ENCODE measurements at places on chromosomes 4 and X.

DNA sequence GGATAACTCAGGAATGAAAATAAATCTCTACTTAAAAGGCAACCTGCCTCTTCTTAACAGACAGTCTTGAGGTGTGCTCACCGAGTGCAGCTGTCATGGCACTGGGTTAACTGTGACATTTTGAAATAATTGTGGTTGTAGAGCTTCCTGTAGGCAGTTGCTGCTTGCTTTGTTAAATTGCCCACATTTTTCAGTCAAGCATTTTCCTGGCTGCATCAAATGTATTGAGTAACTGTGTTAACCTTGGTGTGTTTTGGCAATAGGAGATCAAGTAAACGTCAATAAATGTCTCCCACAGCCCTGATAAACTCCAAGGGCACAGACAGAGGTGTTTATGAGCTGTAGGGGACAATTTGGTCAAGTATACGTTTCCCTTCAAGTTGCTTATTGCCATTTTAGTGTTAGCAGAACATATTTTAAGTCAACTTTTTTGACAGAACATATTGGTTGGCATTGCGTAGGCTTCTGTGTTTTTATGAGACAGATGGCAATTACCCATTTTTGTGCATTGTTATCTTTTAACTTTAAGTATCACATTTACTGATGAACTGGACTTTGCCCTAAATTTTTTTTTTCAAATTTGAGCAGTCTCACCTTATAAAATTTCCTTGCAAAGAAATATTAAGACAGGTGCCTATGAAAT is 527.4 kb downstream of the C4orf33 start:
- DNase-seq = no peak

GRCh38 chr4:180757927-180758326 is 1485.3 kb upstream of the TENM3 start:
- no peak for DNase-seq

DNA sequence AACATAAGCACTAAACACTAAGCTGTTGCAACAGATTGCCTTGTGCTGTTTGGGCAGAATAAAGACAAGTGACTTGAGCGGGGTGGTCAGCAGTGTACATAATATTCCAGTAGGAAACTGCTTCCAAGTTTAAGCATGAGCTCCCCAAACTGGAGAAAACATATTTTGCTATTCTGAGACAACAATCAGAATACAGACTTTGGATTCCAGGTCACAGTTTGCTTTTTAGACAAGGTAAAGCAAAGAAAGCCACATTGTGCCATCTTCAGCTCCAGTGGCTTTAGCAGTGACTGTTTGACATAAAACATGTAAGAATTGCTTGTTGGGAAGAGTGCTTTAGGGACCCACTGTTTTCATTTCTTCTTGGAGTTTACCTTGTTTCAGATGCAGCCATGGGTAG is 136.0 kb downstream of the FNIP2 start:
- DNase-seq = no peak

GRCh38 chr4:124839786-124840390 is 127.4 kb upstream of the ANKRD50 start:
- DNase-seq = no peak

DNA sequence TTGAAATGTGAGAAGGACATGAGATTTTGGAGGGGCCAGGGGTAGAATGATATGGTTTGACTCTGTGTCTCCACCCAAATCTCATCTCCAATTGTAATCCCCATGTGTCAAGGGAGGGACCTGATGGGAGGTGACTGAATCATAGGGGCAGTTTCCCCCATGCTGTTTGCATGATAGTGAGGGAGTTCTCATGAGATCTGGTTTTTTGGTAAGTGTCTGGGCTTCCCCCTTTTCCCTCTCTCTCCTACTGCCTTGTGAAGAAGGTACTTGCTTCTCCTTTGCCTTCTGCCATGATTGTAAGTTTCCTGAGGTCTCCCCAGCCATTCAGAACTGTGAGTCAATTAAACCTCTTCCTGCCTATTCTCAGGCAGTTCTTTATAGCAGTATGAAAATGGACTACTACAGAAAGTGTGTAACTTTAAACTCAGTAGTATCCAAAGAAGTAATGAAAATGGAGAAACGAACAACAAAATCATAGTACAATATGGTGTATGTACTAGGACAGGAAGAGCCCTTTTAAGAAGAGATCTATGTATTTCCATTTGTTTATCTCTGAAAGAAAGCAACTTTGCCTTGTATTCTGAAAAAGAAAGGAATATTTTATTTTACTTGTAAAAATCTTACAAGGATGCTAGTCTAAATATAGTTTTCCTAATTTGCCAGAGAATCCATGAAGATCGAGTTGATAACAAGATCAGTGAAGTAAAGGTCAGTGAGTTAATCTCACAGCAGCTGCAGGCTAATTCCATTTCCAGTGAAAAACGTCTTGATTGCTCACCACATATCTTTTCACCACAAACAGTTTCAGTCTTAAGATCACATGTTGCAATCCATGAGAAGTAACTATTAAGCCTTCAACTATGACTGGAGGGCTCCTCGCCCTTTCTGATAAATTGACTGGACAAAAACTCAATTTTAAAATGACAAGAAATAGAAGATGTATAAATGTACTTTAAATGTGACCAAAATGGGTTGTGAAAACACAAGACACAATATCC is 20.5 kb downstream of the PKD2 start:
- no peak for DNase-seq

DNA sequence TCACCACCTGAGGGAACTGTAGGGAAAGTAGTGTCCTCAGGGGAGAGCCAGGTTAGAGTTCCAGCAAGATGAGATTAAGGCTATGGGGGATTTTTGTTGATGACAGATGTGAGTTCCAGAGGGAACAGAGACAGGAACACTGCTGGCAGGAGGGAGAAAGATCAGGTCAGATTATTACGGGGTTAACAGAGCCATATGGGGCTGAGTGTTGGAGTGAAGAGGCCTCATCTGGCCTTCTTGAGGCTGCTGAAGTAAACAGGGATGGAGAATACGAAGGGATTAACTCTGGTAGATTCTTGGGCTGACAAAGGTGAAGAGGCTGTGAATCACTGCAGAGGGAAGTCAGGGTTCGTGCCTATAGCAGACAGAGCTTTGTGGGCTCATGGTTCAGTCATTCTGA is 47.9 kb upstream of the POU4F2 start:
- DNase-seq = no peak

DNA sequence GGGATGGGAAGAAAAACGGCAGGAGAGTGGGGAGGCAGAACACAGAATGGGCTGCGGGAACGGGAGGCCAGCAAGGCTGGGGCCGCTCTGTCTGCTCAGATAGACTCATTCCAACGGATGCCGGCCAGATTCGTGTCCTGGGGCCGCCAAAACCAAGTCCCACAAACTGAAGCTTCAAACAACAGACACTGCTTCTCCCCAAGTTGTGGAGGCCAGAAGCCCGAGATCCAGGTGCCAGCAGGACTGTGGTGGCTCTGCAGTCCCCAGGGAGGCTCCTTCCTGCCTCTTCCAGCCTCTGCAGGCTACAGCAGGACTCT is 100.6 kb downstream of the ADRA2C start:
- no peak for DNase-seq

DNA sequence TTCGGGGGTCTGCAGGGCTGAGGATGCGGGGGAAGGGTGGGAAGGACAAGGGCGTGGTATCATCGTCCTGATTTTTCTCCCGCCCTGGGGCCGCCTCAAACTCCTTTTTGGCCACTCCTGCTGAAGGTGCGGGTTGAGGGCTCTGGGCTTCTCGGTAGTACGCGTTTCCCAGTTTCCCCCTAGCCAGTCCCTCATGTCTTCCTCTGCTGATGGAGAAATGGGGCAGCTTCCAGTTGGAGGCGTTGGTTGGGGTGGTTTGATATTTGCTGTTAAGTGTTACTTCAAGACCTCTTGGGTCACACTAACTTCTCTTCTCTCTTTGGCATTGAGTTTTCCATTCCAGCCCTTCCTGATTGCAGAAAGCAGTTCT is 482 bp downstream of the GSTCD start:
- no peak for DNase-seq

- DNase-seq = no peak
Observed at GRCh38 chr4:90586799-90587198, 459.6 kb downstream of the CCSER1 start.

GRCh38 chrX:118802857-118803256 is 20.8 kb upstream of the ZCCHC12 start:
- no peak for DNase-seq

GRCh38 chrX:34578237-34578636 is 78.8 kb downstream of the TMEM47 start:
- DNase-seq = no peak

DNA sequence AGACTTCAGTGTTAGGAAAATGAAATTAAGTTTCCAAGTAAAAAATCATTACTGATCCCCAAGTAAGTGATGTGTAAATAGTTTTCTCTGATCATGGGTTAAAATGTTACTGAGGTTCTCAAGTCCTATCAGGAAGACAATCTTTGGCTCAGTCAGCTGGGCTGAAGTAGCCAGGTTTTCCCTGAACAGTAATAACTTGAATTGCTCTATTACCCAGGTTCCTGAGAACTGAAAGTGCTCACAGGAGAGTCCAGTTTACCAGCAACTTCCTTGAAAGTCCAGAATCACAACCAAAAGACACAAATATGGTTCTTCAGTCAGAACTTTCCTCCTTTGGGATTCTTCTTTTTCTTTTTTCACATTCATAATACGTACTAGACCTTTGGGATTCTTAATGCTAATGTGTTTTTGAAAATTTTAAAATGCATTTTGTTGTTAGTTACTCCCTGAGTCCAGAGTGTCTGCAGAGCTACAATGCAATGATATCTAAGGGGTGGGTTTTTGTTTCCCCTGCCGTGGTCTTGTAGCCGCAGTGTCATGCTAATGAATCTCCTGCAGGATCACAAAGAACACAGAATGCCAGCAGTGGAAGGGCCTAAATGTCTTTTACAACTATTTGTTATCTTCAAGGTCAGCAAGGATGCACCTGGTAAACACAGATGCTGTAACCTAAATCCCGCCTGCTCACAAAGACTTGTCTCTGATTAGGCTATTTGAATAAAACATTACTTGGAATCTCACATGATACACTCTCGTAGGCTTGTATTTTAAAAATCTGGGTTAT is 439.8 kb upstream of the NR3C2 start:
- no peak for DNase-seq

DNA sequence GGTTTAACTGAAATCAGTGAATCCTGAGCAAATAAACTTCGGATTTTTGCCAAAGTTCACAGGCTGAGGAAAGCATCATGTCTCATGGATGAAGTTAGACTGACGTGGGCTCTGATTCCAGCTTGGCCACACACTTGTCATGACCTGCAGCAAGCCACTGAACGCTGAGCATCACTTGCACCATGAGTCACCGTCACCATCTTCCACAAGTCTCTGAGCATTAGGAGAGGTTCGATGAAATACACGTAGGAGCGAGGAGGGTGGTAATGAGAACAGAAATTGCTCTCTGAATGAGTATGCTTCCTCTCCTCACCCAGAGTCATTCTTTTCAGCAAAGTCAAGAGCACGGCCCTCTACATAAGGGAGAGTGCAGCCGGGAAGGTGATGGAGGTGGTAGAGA is 3.8 kb upstream of the TRIML2 start:
- DNase-seq = no peak

- no peak for DNase-seq
Observed at GRCh38 chr4:43047058-43047457, 154.5 kb downstream of the GRXCR1 start.

DNA sequence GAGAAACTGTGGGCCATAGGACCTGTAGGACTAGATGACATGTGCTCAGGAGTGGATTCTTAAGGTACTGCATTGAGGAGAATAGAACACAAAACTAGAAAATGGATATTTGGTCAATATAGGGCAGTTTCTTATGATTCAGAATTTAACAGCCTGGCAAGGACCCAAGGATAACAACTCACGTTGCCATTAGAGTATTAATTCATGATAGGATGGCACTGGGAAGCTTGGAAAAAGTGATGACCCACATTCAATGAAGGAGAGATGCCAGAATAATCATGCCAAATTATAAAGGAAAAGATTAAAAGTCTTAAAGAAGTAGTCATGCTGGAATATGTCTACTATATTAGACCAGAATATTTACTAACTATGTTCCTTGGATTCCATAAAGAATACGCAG is 594.5 kb downstream of the ANKRD50 start:
- DNase-seq = no peak

DNA sequence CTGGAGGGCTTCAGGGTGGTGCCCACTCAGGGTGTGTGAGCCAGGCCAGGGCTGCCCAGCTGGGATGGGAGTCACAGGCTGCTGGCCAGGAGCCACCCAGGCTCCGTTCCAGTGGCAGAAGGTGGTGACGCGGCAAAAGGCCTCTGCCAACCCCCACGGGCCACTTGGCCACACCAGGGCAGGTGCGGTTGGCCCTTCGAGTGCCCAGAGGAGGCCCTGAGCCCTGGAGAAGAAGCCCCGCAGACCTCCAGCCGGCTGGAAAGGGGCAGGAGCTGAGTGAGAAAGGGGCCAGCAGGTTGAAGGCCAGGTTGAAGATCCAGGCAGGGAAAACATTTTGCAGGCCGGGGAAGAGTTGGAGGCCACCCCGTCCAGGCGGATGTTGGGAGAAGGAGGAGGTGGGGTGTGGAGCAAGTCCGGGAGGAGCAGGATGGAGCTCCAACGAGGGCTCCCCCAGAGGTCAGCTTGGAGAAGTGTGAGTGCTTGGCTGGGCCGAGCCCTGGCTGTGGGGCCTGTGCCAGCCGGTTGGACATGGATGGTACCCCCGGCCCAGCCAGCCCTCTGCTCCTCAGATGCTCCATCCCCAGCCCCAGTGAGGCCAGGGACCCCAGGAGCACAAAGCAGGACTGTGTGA is 2.8 kb upstream of the CPLX1 start:
- DNase-seq = no peak

- DNase-seq = no peak
Observed at GRCh38 chrX:14496674-14497073, 32.7 kb upstream of the GLRA2 start.

GRCh38 chr4:172105918-172106317 is 292.7 kb downstream of the GALNTL6 start:
- no peak for DNase-seq

DNA sequence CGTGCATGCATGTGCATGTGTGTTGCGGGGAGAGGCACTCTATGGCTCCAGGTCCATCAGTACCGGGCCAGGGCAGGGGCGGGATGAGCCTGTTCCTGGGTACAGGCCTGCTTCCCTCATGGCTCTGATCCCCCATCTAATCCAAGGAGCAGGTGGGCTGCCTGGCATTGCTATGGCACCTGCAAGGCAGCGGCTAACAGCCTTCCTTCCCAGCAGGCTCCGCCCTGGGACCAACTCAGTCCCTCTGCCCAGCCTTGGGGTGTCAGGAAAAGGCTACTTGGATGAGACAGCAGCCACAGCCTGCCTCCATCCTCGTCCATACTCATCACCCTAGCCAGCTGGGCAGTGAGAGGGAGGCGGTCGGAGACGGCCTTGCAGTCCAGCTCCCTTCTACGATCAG is 46.5 kb downstream of the PPP2R2C start:
- no peak for DNase-seq

DNA sequence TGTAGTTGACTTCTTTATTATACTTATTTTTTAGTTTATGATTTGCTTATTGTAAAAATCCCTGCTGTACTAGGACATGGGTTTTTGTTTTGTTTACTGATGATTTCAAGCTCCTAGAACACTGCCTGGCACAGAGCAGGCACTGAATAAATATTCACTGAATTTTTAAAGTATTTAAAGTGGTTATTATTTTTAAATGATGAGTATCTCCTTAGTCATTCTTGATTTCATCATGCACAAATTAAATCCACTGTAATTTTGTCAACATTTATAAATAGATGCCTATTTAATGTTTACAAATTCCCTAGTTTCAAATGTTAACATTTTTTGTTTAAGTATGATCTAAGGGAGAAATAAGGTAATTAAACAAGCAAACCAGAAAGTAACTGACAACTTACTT is 367.9 kb upstream of the SLIT2 start:
- DNase-seq = no peak
